ENCODE measurements at places on chromosomes 16 and 17.
A peak's percentile ranks its signal among the peaks of the same experiment; 100 is the strongest.

- no peak for DNase-seq
Observed at GRCh38 chr17:72349491-72349995, 228.7 kb downstream of the SOX9 start.

DNA sequence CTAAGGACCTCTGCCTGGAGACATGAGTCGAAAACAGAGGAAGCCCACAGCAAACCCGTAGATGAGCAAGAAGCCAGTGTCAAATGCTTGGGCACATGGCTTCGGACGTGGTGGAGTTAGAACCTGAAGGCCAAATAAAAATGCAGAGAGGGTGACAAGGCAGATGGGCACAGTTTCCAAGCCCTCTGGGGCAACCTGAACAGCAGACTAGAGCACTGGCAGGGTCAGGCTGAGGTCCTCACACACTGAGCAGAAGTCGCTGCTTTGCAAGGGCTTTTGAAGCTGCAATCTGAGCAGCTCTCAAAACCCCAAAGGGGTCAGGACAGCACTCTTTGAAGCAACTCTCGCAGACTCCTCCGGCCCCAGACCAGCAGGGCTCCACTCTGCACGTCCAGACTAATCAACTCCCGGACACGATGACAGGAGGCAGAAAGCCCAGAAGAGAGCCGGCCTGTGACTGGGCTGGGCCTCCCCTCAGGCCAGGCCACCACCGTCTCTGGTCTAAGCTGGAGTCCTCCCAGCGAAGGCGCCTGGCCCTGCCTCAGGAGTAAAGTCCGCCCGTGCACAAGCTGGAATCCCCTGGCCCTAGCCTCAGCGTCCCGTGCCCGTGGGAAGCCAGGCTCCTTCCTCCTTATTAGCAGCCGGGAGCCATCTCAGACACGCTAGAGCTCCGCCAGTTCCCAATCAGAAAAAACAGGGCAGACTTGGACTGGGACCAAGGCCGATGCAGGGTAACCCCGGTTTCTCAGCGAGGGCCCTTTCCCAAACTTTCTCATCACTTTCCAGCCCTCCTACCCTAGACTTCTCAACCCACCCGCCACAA, 924 bp downstream of the SMARCD2 start:
- no peak for DNase-seq

- DNase-seq = no peak
Observed at GRCh38 chr16:27597361-27597760, 47.4 kb downstream of the KATNIP start.

- peak; percentile 50 for DNase-seq
Observed at GRCh38 chr16:11742093-11742535, 543 bp downstream of the TXNDC11 start.

GRCh38 chr16:53910990-53911389, 207.0 kb downstream of the FTO start:
- no peak for DNase-seq

Measured in CD4-positive, alpha-beta T cell treated with Interferon alpha-2 for 1 hour (primary cell).